ENCODE measurements at places on chromosomes 16 and 17. TPM values are rescaled to one million over a fixed set of nuclear protein-coding genes. Genes with fewer than 3 reads are reported as not detected.
A peak's percentile ranks its signal among the peaks of the same experiment; 100 is the strongest.

MARCHF10 gene
- total RNA-seq: not detected

ZDHHC1 gene
- 1.0 TPM for total RNA-seq

DNA sequence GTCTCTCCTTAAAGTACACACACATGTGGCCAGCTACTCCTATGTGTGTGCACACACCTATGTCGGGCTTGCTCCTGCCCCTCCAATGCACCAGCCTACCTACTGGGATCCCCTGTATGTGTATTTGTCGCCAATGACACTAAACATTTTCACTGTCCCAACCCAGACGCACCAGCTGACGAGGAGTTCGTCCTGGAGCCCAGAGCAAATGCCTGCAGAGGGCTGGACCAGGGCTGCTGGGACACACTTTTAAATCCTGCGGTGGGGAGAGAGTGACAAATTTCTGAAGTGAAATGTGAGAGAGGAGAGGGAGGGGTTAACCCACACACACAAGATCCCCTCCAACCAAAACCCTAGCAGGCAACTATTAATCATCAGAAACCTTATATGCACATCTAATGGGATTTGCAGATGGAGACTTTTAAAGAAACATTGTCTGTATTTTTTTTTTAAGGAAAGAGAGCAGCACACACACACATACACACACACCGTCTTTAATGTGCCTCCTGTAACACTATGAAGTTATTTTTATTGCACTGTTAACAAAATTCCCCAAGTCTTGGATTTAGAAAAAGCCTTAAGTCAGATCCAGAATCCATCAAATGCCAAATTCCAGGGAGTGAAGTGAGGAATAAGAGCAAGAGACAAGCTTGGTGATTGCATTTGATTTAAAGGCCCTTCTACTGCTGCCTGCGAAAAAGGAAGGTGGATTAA, at the start of gene MEOX1:
MEOX1 (minus strand) TSS at position 224 of the 714 bp plus-strand sequence. CDS start 388 bp downstream, outside the sequence.
- DNase-seq: no peak

DNA sequence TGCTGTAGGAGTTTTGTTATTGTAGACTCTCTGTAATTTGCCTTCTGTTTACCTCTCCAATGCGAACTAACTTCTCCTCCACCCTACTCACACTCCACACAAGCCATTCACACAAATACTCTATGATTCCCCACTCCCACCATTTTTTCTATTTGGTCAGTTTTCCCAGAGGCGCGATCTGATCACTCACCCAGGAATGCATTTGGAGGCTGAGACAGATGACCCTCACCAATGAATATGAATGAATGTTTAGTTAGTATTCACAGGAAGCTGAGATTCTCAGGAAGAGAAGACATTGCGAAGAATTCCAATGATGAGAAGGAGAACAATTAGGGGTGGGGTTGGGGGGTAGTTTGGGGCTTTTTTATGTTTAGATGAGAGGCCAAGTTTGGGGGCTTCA, 10.5 kb upstream of the ANKFN1 start:
- DNase-seq: no peak

DNA sequence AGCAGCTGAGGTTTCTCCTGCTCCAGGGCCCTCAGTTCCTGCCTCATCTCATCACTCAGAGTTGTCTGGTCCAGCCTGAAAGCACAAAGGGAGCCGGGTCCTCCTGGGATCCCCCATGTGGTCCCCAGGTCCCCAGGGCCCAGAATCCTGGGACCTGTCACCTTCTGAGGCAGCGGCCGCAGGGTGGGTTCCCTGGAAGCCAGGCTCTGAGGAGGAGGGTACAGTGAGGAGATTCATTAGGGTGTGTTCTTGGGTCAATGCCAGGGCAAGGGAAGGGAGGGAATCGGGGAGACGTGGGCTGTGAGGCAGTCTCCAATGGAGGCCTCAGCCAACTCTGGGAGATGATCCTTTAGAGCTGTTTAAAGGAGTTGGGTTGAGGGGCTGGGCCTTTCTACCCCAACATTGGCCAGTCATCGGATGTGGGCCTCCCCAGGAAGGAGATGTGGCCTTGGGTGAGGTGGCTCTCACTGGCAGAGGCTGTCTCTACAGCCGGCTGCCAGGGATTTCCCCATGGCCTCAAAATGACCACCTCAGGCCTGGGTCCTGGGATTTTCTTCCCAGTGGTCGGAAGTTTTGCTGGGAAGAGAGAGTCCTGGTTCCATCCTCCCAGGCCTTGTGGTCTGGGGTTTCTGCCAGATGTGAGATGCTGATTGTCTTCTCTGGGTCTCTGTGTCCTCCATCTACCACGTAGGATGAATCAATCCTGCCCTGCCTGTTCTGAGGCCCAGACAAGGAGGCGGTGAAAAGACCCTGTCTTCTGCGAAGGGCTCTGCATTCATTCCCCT, 47.3 kb downstream of the NLRP1 start:
- DNase-seq: no peak

- peak; percentile 37 for DNase-seq
Measured at GRCh38 chr16:6926762-6927161, 405.9 kb upstream of the RBFOX1 start.

DNA sequence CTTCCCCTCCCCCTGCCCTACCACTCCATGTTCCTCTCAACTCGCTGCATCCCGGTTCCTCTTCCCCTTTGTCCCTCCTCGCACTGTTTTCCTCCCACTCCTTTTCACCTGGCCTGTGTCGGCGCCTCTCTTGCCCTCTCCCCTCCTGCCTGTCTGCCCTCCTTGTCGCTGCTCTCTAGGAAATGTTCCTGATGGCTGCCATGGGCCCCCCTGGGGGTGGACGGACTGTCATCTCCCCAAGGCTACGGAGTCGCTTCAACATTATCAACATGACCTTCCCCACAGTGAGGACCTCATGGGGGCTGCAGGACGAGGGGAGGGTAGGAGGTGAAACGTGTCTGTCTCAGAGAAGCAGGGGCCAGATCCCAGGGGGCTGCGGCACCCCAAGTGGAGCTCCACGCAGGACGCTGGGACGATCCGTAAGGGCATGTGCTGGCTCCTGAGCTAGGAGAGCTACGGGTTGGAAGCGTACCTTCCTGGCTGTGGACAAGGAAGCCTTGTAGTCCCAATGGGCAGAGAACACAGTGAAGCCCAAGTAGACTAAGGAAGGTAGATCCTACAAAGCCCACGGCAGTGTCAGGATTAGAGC, 39.8 kb upstream of the KDM6B start:
- DNase-seq: no peak

GRCh38 chr17:49015179-49015923, 18.2 kb downstream of the IGF2BP1 start:
- peak; percentile 39 for DNase-seq
